ENCODE measurements at places on chromosomes 5 and 9. TPM values are rescaled to one million over a fixed set of nuclear protein-coding genes. Genes with fewer than 3 reads are reported as not detected.

GRCh38 chr9:4206718-4207117 is 93.2 kb downstream of the GLIS3 start:
- no peaks in the 10 kb centered on the region for H3K27me3 ChIP-seq
- no peak overlapping the region for H3K4me3 ChIP-seq
- H3K27ac ChIP-seq = no peak overlapping the region
- no peaks in the 10 kb centered on the region for H3K36me3 ChIP-seq
- no peak for DNase-seq
- H3K4me1 ChIP-seq = no peaks in the 10 kb centered on the region

- no peaks in the 10 kb centered on the region for H3K36me3 ChIP-seq
- DNase-seq = no peak
- H3K27me3 ChIP-seq = peaks cover 5% of the 10 kb centered on the region
- no peak overlapping the region for H3K4me3 ChIP-seq
- no peak overlapping the region for H3K27ac ChIP-seq
These were observed 93.0 kb upstream of the MAP3K1 start for GRCh38 chr5:56722317-56722716.

- H3K4me3 ChIP-seq = peak overlapping the region; percentile 96
- H3K4me1 ChIP-seq = peaks cover 10% of the 10 kb centered on the region
- peak overlapping the region; percentile 94 for H3K27ac ChIP-seq
- DNase-seq = peak; percentile 87
- H3K27me3 ChIP-seq = peaks cover under 1% of the 10 kb centered on the region
These were observed 659 bp downstream of the ZNF131 start for GRCh38 chr5:43121233-43121912.

DNA sequence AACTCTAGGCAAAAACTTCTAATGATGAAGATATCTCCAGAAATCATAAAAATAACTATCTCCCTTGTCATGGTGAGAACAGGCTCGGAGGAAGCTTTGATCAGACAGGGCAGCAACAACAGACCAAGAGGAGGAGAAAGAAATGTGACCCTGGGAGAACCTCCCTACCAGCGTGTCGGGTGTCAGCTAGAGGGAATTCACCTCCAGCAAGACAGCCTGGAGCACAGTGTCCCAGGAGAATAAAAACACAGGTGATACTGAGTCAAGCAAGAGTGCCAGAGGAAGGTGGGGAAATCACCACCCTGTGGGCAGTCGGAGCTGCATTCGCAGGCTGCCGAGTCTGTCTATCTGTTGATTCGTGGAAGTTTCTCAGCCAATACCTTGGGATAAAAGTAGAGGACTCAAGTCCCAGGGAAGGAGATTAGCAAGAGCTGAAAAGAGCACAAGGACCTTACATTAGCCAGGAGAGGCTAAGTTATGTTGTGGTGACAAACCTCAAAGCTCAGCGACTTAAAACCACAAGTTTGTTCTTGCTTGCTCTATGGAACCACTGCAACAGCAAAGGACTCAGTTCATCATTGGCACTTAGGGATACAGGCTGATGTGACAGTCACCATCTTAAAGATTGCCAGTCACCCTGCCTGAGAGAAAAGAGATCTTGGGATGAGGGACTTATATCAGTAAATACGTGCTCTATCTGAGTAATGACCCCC is 598.3 kb downstream of the CCDC171 start:
- H3K27me3 ChIP-seq = no peaks in the 10 kb centered on the region
- peak; percentile 24 for DNase-seq
- no peaks in the 10 kb centered on the region for H3K4me1 ChIP-seq
- no peak overlapping the region for H3K27ac ChIP-seq
- no peaks in the 10 kb centered on the region for H3K36me3 ChIP-seq
- no peak overlapping the region for H3K4me3 ChIP-seq

DNA sequence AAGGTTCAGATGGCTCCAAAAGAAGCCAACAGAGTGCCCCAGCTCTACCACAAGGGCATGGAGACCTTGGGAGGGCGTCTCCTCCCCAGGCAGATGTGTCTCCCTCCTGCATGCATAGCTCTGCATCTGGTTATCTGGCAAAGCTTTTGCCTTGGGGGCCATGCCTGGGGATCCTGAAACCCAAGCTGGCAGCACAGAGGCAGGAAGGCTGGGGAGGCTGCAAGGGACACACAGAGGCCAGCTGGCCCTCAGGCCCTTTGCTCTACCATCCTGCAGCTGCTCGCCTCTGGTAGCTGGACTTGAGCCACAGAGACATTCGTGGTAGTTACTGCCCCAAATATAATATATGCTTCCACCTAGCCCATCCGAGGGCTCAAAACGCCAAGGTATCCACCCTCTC is 3.9 kb downstream of the SEPTIN8 start:
- H3K27ac ChIP-seq = no peak overlapping the region
- no peak overlapping the region for H3K4me3 ChIP-seq
- H3K4me1 ChIP-seq = peaks cover 7% of the 10 kb centered on the region
- DNase-seq = no peak
- no peaks in the 10 kb centered on the region for H3K36me3 ChIP-seq

GRCh38 chr5:142193114-142193428 is 84.5 kb downstream of the NDFIP1 start:
- no peaks in the 10 kb centered on the region for H3K27me3 ChIP-seq
- no peaks in the 10 kb centered on the region for H3K36me3 ChIP-seq
- H3K27ac ChIP-seq = no peak overlapping the region
- no peak overlapping the region for H3K4me3 ChIP-seq

- DNase-seq = no peak
- H3K27ac ChIP-seq = no peak overlapping the region
- peaks cover 14% of the 10 kb centered on the region for H3K4me1 ChIP-seq
- H3K36me3 ChIP-seq = no peaks in the 10 kb centered on the region
These were observed 73.0 kb downstream of the ZNF366 start for GRCh38 chr5:72434056-72434780.

- no peak overlapping the region for H3K27ac ChIP-seq
- no peak for DNase-seq
- no peaks in the 10 kb centered on the region for H3K27me3 ChIP-seq
- H3K4me1 ChIP-seq = no peaks in the 10 kb centered on the region
- no peak overlapping the region for H3K4me3 ChIP-seq
These were observed 29.8 kb downstream of the OLFM1 start for GRCh38 chr9:135117281-135117680.

DNA sequence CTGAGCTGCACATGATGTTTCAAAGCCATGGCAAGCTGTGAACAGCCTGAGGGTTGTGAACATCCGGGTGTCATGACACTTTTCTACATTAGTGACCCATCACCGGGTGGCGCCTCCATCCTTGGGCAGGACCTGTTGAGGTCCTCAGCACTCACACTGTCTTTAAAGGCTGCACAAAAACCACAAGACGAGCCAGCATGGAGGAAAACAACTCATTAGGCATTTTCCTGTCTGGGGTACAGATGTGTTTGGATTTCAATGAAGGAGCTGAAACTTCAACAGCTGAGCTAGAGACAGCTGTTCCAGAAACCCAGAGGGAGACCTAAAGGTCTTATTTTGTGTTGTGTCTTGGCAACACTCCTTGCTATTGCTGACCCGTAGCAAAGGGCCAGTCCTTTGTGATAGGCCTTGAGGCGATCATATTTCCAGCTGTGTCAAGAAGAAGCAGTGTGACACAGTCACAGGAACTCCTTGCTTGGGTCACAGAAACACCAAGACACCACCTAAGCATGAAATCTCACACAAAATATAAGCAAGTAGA is 151.8 kb upstream of the VLDLR start:
- H3K27me3 ChIP-seq = no peaks in the 10 kb centered on the region
- peaks cover 6% of the 10 kb centered on the region for H3K4me1 ChIP-seq
- no peak overlapping the region for H3K4me3 ChIP-seq
- H3K36me3 ChIP-seq = no peaks in the 10 kb centered on the region
- DNase-seq = peak; percentile 7

- H3K4me3 ChIP-seq = no peak overlapping the region
- H3K27ac ChIP-seq = no peak overlapping the region
- H3K36me3 ChIP-seq = no peaks in the 10 kb centered on the region
These were observed 393.9 kb upstream of the RIOK2 start for GRCh38 chr5:97576956-97577355.

GBGT1 gene
- total RNA-seq = 1.3 TPM

UNC13B gene
- total RNA-seq = 0.15 TPM

LHX6 gene
- not detected for total RNA-seq

CDH10 gene
- total RNA-seq = not detected

PCDHA4 gene
- total RNA-seq = 0.05 TPM
